ENCODE measurements at places on chromosomes 5 and 9.

- no peak for DNase-seq
These were observed 126.0 kb upstream of the ERCC6L2 start for GRCh38 chr9:95749493-95749892.

- no peak for DNase-seq
These were observed 103.8 kb downstream of the MAP1B start for GRCh38 chr5:72210888-72211678.

DNA sequence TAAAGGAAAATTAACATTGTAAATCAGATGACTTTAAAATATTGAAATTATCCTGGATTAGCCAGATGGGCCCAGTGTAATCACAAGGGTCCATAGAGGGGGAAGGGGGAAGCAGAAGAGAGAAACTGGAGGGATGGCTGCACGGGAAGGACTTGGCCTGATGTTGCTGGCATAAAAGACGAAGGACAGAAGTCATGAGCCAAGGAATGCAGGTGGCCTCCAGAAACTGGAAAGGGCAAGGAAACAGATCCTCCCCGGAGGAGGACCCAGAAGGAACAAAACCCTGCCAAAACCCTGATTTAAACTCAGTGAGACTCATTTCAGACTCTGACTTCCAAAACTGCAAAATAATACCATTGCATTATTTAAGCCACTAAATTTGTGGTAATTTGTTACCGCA lies 100.2 kb downstream of the ADAMTS2 start:
- no peak for DNase-seq

GRCh38 chr9:37333288-37333687 lies 89.2 kb upstream of the GRHPR start:
- DNase-seq, result no peak

DNA sequence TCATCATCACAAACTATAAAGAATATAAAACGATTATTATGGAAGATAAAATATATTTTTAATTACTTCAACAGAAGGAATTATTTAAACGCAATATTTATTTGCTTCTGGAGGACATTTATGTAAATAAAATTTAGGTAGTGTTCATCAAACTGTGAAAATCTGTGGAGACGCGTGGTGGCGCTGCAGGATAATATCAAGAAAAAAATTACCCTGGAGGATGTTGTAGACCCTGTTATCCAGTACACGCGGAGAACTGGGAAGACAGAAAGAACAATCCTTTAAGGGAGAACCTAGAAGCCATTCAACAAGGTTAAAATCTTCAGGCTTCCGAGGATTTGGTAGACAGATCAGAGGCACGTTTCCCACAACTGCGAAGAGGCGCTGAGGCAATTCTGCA lies at the start of gene PCDHB12:
TSS of gene PCDHB12 (plus strand) at position 242 of the 400 bp plus-strand sequence. CDS start 189 bp downstream, outside the sequence.
- no peak for DNase-seq

GRCh38 chr9:116504893-116505480 lies 182.1 kb upstream of the TRIM32 start:
- DNase-seq, result no peak
